Stimulated activated CD8-positive, alpha-beta memory T cell treated with anti-CD3 and anti-CD28 coated beads, Interleukin-2, amount 100 ng/mL, for 1 hour (primary cell): ENCODE measurements at places on chromosomes 7 and 10.

GRCh38 chr10:53598914-53599313 lies 826.3 kb upstream of the MBL2 start:
- no peak for DNase-seq

DNA sequence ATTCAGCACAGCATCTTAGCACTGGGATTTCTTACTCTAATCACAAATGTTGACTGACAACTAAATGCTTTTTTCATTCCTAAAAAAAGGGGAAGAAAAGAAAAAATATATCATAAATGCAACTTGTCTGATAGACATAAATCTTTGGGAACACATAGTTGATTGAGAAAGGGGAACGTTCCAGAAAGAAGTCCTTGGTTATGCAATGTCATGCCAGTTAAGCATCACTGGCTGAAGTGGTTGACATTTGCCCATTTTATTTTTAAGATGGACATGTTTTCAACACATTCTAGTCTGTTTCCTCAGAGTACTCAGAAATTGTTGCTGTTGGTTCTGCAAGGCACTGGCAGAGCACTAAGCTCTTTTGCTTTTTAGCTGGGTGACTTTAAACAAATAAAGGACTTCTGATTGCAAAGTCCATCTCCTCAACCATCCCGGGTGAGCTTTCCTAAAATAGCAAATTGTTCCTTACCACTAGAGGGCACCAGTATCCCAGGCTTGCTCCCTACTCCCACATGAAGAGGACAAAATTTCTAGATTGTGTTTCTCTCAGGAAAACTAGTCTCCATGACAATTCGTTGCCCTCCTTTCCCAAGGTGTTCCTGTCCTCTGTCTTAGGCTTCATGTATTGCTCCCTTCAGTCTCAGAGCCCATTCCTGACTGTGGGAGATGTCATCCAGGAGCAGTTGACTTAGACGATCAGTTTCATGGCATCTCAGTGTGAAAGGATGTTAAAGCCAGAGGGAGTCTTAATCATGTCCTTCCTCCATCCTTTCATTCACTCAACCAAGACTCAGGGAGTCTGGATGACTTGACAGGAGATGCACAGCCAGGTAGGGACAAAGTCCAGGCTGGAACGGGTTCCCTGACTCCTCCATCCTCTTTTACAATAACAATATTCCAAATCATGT lies 23.9 kb downstream of the OPALIN start:
- DNase-seq, result no peak

DNA sequence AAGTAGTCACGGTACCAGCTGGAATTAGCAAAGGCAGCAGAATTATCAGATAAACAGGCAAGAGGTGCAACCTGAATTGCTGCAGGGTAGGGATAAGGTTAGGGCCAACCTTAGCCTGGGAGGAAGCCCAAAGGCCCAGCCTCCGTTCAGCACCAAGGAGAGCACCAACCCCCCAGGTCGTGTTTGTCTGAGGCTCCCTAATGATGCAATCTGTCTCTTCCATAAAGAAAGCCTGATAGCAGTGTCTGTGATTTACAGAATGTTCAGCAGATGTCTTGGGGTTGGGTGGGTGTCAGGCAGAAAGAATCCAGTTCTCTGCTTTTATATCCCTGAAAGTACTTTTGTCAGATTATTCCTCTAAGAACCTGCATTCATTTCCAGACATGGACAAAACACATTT lies 328.4 kb upstream of the AOAH start:
- DNase-seq, result no peak

DNA sequence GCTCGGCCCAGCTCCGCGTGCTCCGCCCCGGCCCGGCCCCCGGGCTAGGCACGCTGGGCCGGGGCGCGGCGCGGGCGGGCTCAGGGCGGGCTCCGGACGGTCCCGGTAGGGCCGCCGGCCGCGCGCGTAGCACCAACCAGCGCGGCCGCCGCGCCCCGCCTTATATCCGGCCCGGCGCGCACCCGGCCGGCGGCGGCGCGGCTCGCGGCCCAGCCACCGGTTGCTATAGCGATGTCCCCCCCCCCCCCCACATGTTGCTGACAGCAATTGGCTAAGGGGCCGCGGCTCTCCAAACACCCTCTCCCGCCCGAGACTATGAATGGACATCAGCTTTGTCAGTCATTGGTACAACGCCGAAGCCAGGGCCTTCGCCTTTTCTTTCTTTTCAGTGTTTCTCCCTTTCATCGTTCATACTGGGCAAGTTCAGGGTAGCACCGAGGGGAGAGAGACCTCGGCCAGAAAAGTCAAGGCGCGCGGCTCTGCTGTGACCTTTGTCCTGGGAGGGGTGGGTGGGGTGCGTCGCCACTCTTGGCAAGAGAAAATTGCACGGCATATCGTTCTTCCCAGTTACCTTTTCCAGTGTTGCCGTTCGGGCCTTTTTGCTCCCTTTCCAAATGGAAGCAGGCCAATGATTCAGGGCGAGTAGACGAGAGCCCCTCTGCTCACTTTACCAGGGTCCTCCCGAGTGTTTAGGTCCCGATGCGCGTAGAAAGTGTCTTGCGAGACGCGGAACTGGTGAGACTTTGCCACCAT lies 354.2 kb downstream of the DNAJB6 start:
- DNase-seq, result no peak

DNA sequence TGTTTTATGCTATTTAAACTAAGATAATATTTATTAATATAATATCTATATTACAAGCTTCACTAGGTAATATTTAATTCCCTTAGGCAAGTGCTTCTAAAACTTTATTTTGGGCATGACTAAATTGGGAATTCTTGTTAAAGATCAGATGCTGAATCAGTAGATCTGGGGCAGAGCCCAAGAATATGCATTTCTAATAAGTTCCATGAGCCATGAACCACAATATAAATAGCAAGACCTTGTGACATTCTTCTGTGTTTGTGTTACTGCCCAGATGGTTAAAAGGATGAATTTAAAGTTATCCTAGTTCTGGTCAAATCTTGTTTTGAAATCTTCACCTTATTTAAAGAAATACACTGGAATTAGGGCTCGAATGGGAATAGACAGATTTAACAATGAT lies 258.4 kb upstream of the CACNA2D1 start:
- no peak for DNase-seq

DNA sequence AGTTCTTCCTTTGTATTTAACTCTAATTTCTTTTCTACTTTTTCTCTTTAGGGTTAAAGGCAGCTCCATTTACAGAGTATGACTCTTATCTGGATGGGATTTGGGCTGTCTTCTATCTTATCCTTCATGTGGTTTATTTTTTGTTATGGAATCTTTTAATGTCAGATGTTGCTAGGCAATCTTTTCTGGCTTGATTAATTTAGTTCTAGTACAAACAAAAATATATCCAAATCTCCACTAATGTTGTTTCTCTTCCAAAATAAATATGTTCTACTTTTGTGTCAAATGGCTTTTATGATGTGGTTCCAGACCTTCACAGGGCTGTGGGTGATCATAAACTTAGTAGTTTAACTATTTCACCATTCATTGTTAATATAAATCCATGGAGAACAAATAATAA lies 246.9 kb downstream of the AHR start:
- DNase-seq, result no peak

- no peak for DNase-seq
Observed at GRCh38 chr10:17533731-17534130, 79.3 kb upstream of the ST8SIA6 start.

DNA sequence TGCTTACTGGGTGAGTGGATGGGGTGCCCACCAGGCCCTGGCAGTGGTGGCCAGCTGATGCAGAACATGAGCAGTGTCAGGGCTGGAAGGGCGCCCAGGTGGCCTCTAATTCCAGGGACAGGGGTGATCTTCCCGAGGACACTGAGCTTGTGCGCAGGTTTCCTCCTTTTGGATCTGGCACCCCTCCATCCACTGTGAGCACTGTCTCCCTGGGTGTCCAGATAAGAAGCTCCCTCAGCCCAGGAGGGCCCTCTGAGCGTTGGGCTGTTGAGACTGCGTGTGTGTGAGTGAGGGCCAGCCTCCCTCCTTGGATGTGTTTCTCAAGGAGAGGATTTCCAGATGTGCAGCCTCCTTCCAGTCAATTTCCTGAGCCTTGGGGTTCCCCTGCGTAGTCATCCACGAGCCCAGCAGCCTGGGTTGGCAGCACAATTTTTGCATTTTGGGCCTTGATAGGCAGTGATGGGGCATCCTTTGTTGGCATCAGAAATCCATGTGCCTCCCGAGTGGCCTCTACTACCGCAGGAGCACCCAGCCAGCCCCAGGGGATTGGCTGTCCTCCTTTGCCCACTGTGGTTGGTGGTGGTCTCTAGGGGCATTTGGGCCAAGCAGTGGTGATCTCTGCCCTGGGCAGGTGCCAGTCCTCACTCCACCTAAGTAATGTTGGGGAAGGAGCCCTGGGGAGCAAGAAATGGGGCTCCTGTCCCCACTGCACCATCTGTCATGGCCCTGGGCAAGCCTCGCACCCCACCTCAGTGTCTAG lies 20.9 kb upstream of the BTBD16 start:
- no peak for DNase-seq

- DNase-seq, result no peak
Observed at GRCh38 chr7:45717537-45718235, 143.5 kb downstream of the ADCY1 start.

DNA sequence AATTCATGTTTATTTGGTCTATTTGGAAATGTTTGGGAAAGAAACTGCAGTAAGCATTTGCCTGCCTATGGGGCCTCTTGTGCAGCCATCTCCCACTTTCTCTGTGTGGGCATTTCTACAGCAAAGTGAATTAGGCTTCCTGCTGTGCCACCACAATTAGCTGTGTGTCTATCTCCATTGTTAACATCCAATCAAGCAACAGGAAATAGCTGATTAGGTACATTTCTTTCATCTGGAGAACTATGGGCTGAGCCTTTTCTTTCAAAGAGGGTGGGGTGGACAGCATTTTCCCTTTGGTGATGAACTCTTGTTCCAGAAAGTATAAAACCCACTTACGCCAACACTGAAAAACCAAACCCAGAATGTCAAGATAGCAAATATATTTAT lies 640.0 kb downstream of the ACTR3B start:
- DNase-seq, result no peak

DNA sequence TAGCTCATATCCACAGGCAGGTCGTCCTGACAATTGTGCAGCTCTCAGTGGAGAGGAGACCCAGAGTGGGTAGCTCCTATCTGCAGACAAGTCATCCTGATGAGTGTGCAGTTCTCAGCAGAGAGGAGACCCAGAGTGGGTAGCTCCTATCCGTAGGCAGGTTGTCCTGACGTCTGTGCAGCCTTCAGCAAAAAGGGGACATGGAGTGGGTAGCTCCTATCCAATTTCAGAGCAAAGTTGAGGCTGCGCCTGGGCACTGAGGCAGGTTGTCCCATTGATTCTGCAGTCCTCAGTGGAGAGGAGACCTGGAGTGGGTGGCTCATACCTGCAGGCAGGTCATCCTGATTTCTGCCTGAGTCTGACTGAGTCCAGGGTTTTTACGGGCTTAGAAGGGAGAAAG lies 111.8 kb downstream of the HPSE2 start:
- DNase-seq, result no peak

DNA sequence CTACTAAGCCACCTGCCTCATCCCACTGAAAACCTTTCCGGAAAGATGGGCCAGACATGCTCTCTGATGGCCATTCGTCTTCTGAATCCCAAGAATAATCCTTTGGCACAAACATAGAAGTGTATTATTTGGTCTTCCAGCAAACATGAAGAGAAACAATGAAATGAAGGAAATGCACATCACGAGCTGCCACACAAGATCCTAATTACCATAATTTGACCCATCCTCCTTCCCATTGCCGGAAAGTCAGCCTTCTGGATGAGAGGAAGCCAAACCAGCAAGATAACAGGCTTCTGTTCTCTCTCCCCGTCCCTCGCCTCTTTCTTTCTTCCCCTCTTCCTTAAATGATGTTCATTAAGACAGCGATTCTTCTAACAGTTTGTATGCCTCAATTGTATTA lies 218.9 kb upstream of the KMT2E start:
- DNase-seq, result no peak

- no peak for DNase-seq
Observed at GRCh38 chr7:157320608-157320980, 16.2 kb upstream of the DNAJB6 start.

DNA sequence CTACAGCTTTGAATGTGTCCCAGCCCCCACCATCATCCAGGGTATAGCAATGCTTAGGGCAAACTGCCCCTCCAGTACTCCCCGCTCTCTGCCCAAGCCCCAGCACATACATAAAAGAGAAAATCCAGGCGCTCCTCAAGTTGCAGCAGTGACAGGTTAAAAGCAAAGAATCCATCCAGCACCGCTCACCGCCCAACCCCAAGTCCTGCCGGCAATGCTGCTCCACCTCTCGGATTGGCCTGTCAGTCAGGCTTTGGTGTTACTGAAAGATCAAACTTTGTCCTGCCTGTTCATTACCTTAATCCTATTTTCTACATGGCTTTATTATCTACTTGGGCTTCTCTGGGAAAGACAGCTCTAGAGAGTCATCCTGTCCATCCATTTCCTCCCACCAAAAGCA lies 31.9 kb downstream of the DPCD start:
- DNase-seq, result no peak

GRCh38 chr10:74333174-74333573 lies 182.2 kb downstream of the ADK start:
- no peak for DNase-seq

GRCh38 chr7:4240520-4241303 lies 441.4 kb upstream of the FOXK1 start:
- no peak for DNase-seq

GRCh38 chr7:157830331-157830730 lies 493.5 kb downstream of the DNAJB6 start:
- DNase-seq, result no peak

- DNase-seq, result no peak
Observed at GRCh38 chr10:62454687-62455397, 80.7 kb downstream of the ZNF365 start.

GRCh38 chr7:91660734-91661356 lies 219.7 kb downstream of the MTERF1 start:
- no peak for DNase-seq

DNA sequence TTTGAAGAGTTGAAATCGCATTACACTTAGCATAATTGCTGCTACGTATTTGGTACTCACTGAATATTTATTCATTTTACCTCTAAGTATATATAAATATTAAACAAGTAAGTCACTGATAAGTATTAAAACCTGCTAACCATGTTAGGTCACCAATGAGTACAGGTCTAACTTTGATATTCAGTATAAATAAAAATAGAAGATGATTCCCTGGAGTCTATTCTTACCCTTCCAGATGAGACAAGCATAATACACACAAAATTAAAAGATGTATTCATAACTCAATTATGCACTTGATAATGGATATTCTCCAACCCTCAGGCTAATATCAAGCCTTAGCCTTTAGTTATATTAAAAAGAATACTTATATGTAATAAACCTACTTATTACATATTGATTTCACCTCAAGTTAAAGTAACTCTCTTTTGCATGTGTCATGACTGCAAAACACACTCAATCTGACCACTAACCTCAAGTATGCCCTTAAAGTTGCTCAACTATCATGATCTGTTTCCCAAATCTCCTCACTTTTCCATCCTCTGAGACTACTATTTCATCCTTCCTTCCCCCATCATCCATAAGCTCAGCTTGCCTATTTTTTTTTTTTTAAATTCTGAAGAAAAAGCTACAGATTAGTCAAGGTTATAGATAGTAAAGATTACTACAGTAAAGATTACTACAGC lies 46.8 kb downstream of the IPMK start:
- DNase-seq, result no peak

- no peak for DNase-seq
Observed at GRCh38 chr10:129765664-129766550, 198.2 kb downstream of the EBF3 start.

GRCh38 chr10:6525599-6526165 lies 54.4 kb downstream of the PRKCQ start:
- no peak for DNase-seq
